ENCODE measurements at places on chromosomes 5 and 9.

DNA sequence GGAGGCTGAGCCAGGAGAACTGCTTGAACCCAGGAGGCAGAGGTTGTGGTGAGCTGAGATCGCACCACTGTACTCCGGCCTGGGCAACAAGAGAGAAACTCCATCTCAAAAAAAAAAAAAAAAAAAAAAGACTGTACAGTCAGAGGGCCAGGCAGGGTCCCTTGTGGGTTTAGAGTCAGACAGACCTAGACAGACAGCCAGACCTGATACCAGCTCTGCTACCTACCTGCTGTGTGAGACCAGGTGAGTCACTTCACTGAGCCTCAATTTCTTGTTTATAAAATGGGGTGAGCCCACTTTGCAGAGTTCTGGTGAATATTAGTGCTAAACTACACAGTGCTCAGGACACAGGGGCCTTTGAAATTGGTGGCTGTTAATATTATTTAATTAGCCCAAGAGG lies 19.7 kb downstream of the TRIM14 start:
- DNase-seq, result no peak

GRCh38 chr5:176440927-176441706 lies 7.1 kb upstream of the FAF2 start:
- no peak for DNase-seq

DNA sequence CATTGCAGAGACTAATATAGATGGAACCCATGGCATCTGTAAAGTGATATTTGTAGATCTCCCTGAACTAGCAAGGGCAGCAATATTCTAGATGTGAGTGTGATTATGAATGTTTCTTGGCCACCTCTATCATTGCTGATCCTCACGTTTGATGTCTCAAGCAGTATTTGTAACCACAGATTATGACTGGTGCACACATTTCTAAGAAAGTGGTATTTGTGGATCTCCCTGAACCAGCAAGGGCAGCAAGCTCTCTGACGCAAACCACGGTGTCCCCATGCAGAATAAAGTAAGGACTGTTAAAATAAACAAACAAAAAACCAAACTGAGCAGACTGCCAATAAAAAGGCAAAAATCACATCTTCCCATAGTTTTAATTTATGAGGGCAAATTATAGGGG lies 301.3 kb downstream of the CSNK1G3 start:
- no peak for DNase-seq

DNA sequence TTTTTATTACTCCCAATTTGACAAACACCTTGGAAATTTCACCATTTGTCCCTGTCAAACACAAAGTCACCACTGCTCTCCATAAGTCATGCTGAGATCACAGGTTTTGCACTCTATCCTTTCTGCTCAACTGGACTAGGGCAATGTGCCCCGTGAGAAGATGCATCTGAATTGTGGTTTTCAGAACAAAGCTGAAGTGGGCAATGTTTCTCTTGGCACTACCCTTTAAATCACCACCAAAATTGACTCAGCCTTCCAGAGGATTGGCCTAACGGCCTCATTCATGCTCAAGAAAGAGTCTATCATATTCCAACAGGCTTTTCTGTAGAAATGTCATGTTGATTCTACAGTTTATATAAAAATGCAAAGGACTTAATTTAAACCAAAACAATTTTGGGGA lies 81.0 kb upstream of the TRIO start:
- no peak for DNase-seq

DNA sequence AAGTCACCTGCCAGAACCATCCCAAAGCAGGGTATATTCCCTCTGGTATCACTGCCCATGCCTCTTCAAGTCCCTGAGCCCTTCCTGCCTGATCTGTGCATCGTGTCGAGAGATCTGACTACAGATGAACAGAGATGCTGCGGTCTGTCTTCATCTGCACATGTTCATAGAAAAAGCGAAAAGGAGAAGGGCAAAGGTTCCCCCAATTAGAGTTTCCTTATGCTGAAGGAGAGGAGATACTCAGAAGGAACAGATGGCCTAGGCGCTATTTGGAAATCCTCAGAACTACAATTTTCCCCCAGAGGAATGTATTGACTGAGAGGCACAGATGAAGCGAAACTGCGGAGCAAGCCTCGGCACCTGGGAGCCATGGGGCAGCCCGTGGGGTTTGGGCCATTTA lies 170.9 kb downstream of the SEC61B start:
- DNase-seq, result no peak

GRCh38 chr5:149549461-149550267 lies 1.6 kb downstream of the CSNK1A1 start:
- DNase-seq, result no peak

DNA sequence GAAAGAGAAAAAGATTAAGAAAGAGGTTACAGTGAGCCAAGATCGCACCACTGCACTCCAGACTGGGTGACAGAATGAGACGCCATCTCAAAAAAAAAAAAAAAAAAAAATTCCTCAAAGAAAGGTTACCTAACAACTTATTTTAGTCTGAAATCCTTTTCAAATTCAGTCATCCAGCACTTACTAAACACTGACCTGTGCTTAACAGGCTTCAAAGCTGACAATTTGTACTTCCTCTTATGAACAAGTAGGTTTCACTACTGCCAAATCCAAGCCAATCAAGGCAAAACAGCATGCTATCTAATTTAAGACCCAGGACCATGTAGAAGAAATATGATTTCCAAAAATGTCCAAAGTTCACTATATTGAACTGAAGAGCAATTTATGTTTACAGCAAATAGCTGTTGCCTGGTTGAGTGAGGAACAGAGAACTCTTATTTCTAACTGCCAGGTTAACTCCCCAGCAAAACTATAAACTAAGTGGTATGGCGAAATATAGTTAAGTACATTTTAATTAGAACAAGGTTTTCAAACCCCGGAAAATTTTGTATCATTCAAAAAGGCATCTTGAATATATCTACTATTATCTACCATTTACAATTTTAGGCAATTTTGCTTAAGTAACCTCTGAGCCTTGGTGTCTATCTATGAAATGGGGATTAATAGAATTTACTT lies 13.4 kb downstream of the PWWP2A start:
- no peak for DNase-seq

DNA sequence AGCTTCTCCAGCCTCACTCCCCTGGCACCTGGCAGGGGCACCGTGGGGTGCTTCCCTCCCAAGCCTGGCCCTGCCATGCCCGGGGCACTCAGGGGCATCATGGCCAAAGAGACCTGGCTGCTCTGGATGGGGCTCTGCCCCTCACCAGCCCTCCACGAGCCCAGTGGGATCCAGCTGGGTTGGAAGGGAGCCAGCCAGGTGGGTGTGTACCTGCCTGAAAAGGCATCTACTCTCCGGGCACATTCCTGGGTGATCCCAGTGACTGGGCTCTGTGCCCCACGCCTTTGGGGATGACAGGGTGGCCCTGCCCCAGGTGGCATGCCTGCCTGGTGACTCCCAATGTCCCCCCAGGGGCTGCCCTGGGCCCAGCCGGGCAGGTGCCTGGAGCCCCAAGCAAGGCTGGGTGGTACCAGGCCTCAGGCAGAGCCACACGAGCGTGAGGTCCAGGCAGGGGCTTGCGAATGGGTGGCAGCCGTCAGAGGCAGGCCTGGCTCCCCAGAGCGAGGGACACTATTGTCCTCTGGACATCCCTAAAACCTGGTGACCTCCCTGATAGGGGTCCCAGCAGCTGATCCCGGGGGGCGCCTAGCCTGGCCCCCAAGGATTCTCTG lies 777 bp downstream of the GPSM1 start:
- DNase-seq, result no peak

GRCh38 chr9:13158986-13159385 lies 120.5 kb downstream of the MPDZ start:
- DNase-seq, result no peak

DNA sequence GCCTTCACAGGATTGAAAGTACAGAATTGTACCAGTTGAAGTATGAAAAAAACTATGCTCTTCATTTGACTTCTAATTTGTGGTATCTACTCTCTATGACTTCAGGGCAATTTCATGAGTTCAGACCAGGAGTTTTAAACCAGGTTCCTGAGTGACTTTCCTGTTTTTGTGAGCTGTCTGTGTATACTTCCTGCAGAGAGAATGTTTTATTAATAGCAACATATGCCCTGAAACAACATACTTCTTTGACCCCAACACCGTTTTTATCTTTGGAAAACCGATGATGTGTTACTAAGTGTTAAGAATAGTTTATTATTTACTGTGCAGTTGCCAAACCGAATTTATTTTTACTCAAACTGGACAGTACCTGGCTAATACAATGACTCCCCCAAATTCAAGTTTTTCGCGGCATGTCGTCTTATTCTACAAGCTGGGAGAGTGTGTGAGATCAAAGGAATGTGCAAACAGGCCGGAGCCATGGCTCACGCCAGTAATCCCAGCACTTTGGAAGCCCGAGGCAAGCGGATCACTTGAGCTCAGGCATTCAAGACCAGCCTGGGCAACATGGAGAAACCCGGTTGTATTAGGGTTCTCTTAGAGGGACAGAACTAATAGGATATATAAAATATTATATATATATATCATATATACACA lies 58.7 kb upstream of the ERBIN start:
- DNase-seq, result no peak

- no peak for DNase-seq
Observed at GRCh38 chr9:21432672-21433425, 7.4 kb upstream of the IFNA1 start.

- DNase-seq, result no peak
Observed at GRCh38 chr5:158917731-158918130, 182.0 kb downstream of the EBF1 start.

- no peak for DNase-seq
Observed at GRCh38 chr5:84861306-84861705, 476.6 kb upstream of the EDIL3 start.

- DNase-seq, result no peak
Observed at GRCh38 chr9:113546566-113546965, 83.0 kb downstream of the RGS3 start.

GRCh38 chr9:97425973-97426336 lies 14.1 kb downstream of the TDRD7 start:
- DNase-seq, result no peak

DNA sequence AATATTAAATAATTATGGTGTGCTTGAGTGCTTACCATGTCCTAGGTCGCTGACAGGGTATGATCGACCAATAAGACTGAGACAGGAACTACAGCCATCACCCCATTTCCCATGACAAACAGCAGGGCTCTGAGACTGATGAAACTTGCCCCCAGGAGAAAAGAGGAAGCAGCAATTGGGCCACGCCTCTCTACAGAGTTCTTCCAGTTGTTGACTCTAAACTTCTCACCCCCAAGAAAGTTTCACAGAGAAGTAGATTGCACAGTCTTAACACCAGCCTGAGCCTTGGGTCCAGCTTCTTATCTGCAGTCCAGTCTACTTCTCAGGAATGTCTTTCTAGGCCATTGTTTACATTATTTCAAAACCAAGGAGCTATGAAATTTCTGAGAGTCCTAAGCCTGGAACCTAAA lies 182.2 kb upstream of the ANKRD55 start:
- DNase-seq, result no peak

GRCh38 chr5:135986401-135986800 lies 31.6 kb upstream of the LECT2 start:
- no peak for DNase-seq

GRCh38 chr9:26535151-26535550 lies 357.5 kb downstream of the CAAP1 start:
- DNase-seq, result no peak

GRCh38 chr9:95521699-95522098 lies 4.9 kb upstream of the PTCH1 start:
- no peak for DNase-seq

GRCh38 chr9:101477736-101478135 lies 42.2 kb upstream of the ALDOB start:
- no peak for DNase-seq

DNA sequence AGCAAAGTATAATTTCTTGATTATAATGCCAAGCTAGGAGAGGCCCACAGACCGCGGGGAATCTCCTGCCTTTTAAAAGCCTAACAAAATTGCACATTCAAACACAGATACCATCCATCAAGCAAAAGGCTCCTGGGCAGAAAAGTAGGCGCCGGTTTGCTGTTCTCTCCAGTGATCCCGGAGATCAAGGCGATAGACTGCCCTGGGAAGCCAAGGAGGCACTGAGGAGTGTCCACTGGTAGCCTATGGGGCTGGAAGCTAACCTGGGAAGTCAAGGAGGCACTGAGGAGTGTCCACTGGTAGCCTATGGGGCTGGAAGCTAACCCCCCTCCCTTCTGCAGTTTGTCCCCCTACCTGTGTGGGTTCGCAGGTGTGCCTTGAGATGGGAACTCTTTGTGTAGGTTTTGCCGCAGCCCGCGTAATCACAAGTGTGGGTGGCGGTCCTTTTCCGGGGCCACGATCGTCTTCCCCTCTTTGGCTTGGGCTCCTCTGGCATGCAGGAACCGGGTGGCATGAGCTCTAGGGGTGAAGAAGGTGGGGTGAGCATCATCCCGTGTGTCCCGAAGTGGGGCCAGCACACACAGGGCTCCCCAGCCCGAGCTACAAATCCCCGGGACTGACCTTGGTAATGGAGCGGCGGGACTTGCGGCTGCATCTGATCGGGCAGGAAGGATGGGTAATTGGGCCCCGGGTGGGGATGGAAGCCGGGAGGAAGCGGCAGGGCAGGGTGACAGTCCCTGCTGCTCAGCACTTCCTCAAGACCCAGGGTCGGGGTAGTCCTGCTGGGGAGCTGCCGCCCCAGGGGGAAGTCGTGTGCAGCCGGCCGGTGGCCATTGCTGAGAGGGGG lies 2.7 kb downstream of the KLF4 start:
- no peak for DNase-seq

DNA sequence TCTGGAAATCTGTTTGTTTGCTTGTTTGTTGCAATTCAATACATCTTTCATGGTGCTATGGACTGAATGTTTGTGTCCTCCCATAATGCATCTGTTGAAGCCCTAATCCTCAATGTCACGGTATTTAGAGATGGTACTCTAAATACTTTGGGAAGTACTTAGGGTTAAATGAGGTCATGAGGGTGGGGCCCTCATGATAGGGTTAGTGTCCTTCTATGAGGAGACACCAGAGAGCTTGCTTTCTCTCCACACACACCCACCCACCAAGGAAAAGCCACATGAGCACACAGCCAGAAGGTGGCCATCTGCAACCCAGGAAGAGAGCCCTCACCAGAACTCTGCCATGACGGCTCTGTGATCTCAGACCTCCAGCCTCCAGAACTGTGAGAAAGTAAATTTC lies 32.7 kb downstream of the DMGDH start:
- no peak for DNase-seq

- no peak for DNase-seq
Observed at GRCh38 chr9:108467161-108467560, 388.6 kb downstream of the ACTL7B start.

DNA sequence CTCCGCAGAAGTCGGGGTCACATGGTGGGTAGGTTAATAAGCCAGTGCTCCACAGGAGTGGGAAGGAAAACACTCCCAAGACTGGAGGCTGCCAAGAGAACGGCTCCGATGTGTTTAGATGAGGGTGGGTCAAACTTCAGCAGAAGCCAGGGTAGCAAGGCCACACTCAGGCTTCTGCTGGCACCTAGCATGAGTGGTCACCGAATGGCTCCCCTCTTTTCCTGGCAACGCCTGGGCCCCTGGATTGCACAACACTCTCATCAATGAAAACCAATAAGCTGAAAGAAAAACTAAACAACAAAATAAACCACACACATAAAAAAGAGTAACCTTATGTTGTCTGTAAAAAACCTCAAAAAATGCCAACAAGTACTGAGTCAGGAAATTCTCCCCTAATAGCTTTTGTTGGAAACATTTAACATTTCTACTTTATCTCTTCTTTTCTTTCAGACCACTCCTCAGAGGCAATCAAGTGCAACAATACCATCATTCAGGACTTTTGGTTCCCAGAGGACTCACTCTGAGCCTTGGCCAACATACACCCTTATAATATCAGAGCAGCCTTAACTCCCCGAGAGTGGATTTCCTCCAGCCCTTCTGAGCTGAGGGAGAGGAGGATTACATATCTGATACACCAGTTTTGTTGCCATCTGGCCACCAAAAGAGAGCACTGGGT lies 279.9 kb downstream of the ENC1 start:
- DNase-seq, result no peak

- no peak for DNase-seq
Observed at GRCh38 chr9:36913393-36914211, 120.5 kb downstream of the PAX5 start.

Data from activated CD8-positive, alpha-beta memory T cell treated with anti-CD3 and anti-CD28 coated beads for 1 hour (primary cell).